ENCODE measurements at places on chromosomes 2 and 18. TPM values are rescaled to one million over a fixed set of nuclear protein-coding genes. Genes with fewer than 3 reads are reported as not detected.

- H3K27me3 ChIP-seq = no peaks in the 10 kb centered on the region
- H3K36me3 ChIP-seq = no peaks in the 10 kb centered on the region
- no peak overlapping the region for H3K4me3 ChIP-seq
- peaks cover 15% of the 10 kb centered on the region for H3K4me1 ChIP-seq
Measured at GRCh38 chr18:6370886-6371635, 43.6 kb downstream of the L3MBTL4 start.

DNA sequence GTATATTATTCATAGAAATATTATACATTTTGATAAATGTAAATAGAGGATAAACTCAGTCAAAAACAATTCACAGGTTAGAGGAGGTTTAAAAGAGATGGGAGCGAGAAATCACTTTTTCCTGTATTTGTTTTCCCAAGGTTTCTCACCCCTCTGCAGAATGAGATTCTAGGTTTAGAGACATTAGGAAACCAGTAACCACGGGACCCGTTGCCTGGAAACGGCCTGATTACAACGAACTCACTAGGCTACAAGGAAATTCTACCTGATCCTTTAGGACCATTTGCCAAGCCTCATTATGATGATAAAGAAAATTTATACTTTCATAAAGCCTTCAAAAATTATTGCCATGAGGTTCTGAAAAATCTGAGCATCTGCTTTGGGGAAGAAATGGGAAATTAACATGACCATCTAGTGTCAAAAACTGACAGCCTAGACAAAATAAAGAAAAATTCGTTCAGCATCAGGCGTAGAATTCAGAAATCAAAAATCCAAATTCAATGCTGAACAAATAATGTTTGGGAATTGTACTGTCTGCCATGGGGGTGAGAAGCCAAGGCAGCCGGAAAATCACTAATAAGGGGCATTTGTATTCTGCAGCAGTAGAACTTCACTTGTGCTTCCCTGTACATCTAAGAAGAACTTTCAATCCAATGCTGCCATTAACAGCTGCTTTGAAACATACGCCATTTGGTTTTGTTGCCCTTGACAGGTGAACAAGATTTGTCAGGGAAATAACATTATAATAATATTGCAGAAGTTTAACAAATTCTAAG is 262.3 kb downstream of the NRXN1 start:
- H3K27me3 ChIP-seq = no peaks in the 10 kb centered on the region
- H3K27ac ChIP-seq = no peak overlapping the region
- no peak for DNase-seq
- no peaks in the 10 kb centered on the region for H3K36me3 ChIP-seq

DNA sequence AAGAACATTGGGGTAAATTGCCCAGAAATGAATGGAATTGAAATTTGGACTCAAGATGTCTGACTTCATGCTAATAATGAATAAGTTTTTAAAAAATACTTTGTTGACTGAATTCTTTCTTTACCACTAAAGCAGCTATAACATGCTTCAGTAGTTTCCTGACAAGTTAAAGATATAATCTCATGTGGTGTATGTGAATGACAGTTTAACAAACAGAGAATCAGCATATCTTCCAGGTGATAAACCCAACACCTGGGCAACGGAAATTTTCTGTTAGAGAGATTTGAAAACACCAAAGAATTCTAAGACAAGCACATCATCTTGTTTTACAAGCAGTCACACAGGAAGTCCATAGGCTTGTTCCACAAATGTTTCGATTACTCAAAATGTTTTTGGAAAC is 372.6 kb upstream of the VRK2 start:
- H3K27me3 ChIP-seq = no peaks in the 10 kb centered on the region
- DNase-seq = no peak
- no peaks in the 10 kb centered on the region for H3K36me3 ChIP-seq
- no peak overlapping the region for H3K27ac ChIP-seq
- H3K4me3 ChIP-seq = no peak overlapping the region

DNA sequence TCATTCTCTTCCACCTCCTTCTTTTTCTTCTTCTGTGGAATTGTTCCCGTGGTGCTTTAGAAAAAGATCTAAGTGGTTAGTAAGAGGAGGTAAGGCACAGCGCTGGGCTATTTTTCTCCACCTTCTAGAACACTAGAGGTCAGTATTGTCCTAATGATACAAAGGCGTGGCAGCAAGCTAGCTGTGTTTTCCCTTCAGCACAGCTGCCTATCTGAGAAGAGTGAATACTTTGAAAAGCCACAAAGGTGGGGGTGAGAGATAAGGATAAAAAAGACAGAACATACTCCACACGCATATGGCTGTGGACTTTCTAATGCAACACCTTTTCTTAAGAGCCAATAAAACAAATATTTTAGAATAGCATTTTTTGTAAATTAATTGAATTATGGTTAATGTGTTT is 2.1 kb downstream of the CNTNAP5 start:
- H3K4me1 ChIP-seq = no peaks in the 10 kb centered on the region
- H3K27me3 ChIP-seq = no peaks in the 10 kb centered on the region
- peak; percentile 68 for DNase-seq
- H3K36me3 ChIP-seq = no peaks in the 10 kb centered on the region
- no peak overlapping the region for H3K27ac ChIP-seq

GRCh38 chr2:100971221-100971620 is 30.9 kb upstream of the RPL31 start:
- H3K4me3 ChIP-seq = no peak overlapping the region
- no peak overlapping the region for H3K27ac ChIP-seq
- peaks cover 23% of the 10 kb centered on the region for H3K36me3 ChIP-seq
- no peaks in the 10 kb centered on the region for H3K4me1 ChIP-seq

C2orf76 gene
- polyA plus RNA-seq = 6.0 TPM

- H3K27me3 ChIP-seq = no peaks in the 10 kb centered on the region
- peaks cover 72% of the 10 kb centered on the region for H3K4me1 ChIP-seq
- no peak for DNase-seq
- H3K4me3 ChIP-seq = no peak overlapping the region
Measured at GRCh38 chr2:20169796-20170703, 54.9 kb downstream of the SDC1 start.

DNA sequence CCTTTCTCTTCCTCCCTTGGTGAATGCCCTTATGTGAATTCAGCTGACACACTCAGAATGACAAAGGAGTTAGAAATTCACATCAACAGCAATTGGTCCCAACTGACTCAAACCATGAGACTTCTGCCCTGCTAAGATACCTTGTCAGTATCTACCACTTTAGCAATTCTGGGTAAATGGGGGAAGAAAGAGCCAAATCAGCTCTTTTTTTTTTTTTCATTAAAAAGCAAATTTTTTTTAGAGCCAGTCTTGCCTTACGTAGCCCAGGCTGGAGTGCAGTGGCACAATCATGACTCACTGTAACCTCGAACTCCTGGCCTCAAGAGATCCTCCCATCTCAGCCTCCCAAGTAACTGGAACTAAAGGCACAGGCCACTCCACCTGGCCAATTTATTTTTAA is 1.7 kb upstream of the PPP4R1 start:
- H3K4me1 ChIP-seq = peaks cover 15% of the 10 kb centered on the region
- H3K27me3 ChIP-seq = no peaks in the 10 kb centered on the region
- H3K4me3 ChIP-seq = peak overlapping the region; percentile 65
- H3K36me3 ChIP-seq = peaks cover 7% of the 10 kb centered on the region
- H3K27ac ChIP-seq = no peak overlapping the region

DNA sequence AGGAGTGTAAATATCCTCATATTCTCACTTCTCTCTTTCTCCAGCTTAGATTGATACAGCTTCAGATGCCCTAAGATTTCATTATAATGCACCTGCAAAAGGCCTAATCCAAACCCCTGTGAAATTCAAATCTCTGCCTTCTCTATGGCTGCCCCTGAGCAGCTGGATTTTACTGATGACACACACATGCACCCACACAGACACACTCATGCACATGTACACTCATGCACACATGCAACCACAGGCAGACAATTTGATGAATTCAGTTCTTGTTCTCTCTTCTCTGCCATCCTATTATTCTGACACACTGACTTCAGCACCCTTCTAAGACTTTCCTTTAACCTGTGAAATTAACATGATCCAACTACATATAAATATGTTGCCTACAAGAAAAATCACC is 563.2 kb downstream of the RNF144A start:
- DNase-seq = no peak
- no peaks in the 10 kb centered on the region for H3K27me3 ChIP-seq
- H3K36me3 ChIP-seq = no peaks in the 10 kb centered on the region

DNA sequence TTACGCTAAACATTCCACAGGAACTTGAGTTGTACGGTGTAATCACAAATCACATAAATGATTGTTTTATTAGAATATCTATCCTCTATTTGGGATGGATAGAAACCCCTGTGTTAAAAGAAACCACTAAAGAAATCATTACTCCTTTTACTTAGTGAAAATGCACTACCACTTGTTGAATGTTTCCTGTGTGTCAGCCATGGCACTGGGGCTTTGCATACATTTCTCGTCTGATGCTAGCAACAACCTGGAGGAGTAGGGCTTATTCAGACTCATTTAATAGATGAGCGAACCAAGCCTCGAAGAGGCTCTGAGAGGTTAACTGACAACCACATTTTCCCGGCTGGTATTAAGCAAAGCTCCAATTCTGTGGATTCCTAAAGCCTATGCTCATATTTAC is 60.5 kb upstream of the PELI1 start:
- H3K4me3 ChIP-seq = no peak overlapping the region
- H3K4me1 ChIP-seq = peaks cover 15% of the 10 kb centered on the region
- H3K27me3 ChIP-seq = no peaks in the 10 kb centered on the region

DNA sequence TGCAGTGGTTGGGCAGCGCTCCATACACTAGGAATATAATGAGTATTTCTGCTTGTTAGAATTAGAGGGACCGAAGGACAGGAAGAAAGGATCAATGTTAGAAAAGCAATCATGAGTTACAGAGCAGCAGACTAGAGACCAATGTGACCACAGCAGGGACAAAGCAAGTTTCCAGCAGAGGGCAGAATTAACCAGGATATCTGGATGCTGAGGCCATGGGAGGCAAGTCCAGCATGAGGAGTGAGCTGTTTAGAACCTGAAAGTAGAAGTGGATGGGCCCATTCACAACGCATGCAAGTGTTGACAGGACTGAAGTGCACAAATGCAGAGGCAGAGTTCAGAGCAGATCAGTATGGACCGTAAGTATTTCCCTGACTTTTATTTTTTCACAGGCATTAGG is 910.4 kb upstream of the GYPC start:
- H3K27me3 ChIP-seq = no peaks in the 10 kb centered on the region
- H3K4me3 ChIP-seq = no peak overlapping the region
- no peak overlapping the region for H3K27ac ChIP-seq

CAD gene
- 29.3 TPM for polyA plus RNA-seq

DNA sequence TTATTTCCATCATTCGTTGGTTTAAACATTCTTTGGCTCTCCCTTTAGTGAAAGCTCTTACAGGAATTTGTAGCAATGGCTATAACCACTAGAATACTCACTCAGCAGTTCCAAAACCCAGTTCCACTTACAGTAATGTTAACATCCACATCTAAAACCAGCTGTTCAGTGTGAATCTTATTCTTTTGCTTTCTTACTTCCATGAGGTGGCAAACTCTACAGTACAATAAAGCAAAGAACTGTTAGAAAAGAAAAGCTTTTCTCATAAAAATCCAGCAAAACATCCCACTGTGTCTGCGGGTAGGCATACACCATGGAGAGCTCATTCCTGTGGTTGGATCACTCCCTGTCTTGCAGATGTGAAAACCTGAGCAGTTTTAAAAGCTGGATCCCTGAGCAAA is 147.1 kb downstream of the ARHGAP28 start:
- H3K36me3 ChIP-seq = no peaks in the 10 kb centered on the region
- no peaks in the 10 kb centered on the region for H3K4me1 ChIP-seq
- DNase-seq = no peak
- H3K27me3 ChIP-seq = no peaks in the 10 kb centered on the region

GRCh38 chr2:194465641-194466040 is 1191.4 kb upstream of the SLC39A10 start:
- no peaks in the 10 kb centered on the region for H3K27me3 ChIP-seq
- no peaks in the 10 kb centered on the region for H3K4me1 ChIP-seq
- H3K4me3 ChIP-seq = no peak overlapping the region
- H3K27ac ChIP-seq = no peak overlapping the region
- H3K36me3 ChIP-seq = no peaks in the 10 kb centered on the region
- DNase-seq = no peak

GRCh38 chr2:215716956-215717355 is 281.1 kb upstream of the FN1 start:
- no peaks in the 10 kb centered on the region for H3K4me1 ChIP-seq
- DNase-seq = no peak
- H3K27ac ChIP-seq = no peak overlapping the region
- H3K27me3 ChIP-seq = no peaks in the 10 kb centered on the region
- no peak overlapping the region for H3K4me3 ChIP-seq

DNA sequence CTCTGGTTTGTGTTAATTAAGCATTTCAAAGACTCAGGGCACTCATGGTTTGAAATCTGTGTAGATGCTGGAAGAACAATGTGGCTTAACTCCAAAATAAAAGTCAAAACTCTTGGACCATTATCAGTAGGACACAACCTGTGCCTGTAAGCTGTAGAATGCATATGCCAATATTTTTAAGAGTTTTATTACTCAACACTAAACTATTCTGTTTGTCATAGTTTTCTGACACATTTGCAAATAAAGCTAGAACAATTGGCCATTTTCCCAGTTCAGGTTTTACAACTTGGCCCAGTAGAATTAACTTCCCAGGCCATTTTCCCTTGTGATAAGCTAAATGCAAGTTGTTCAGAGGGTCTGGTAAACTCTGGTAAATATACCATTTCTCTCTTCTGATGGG is 713.1 kb downstream of the CBLN2 start:
- no peak for DNase-seq
- H3K4me3 ChIP-seq = no peak overlapping the region
- no peaks in the 10 kb centered on the region for H3K36me3 ChIP-seq
- no peaks in the 10 kb centered on the region for H3K4me1 ChIP-seq
- no peak overlapping the region for H3K27ac ChIP-seq

CNTNAP5 gene
- polyA plus RNA-seq = 0.02 TPM

GRCh38 chr2:88190808-88191721 is 20.9 kb downstream of the THNSL2 start:
- no peak overlapping the region for H3K27ac ChIP-seq
- no peak overlapping the region for H3K4me3 ChIP-seq
- no peaks in the 10 kb centered on the region for H3K36me3 ChIP-seq
- peak; percentile 85 for DNase-seq

- no peaks in the 10 kb centered on the region for H3K36me3 ChIP-seq
- H3K4me1 ChIP-seq = no peaks in the 10 kb centered on the region
- no peak for DNase-seq
- no peaks in the 10 kb centered on the region for H3K27me3 ChIP-seq
Measured at GRCh38 chr2:231622963-231623362, 30.3 kb downstream of the TEX44 start.

DNA sequence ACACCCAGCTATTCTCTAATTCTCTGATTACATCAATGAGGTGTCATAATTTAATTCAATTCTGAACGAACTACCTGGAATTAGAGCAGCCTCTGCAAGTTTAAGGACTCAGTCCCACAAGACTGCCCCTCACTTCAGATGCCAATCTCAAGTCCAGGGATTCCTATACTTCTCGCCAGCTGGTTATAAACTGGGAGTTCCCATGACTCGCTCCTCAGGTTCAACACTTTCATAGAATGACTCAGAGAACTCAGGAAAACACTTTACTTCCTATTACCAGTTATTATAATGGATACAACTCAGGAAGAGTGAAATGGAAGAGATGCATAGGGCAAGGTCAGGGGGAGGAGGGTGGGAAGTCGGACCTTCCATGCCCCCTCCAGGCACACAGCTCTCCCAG is 112.3 kb upstream of the ATP5MC3 start:
- no peak overlapping the region for H3K4me3 ChIP-seq
- H3K36me3 ChIP-seq = no peaks in the 10 kb centered on the region
- no peak for DNase-seq
- H3K27ac ChIP-seq = no peak overlapping the region
- H3K4me1 ChIP-seq = no peaks in the 10 kb centered on the region

GRCh38 chr18:12088731-12089375 is 4.8 kb upstream of the ANKRD62 start:
- no peaks in the 10 kb centered on the region for H3K36me3 ChIP-seq
- H3K4me3 ChIP-seq = no peak overlapping the region
- no peak for DNase-seq
- no peaks in the 10 kb centered on the region for H3K4me1 ChIP-seq

PCARE gene
- polyA plus RNA-seq = not detected

Measured in SK-N-SH (cell line).